CD14-positive monocyte (primary cell): ENCODE measurements at places on chromosomes 6 and 20.
A peak's percentile ranks its signal among the peaks of the same experiment; 100 is the strongest.

DNA sequence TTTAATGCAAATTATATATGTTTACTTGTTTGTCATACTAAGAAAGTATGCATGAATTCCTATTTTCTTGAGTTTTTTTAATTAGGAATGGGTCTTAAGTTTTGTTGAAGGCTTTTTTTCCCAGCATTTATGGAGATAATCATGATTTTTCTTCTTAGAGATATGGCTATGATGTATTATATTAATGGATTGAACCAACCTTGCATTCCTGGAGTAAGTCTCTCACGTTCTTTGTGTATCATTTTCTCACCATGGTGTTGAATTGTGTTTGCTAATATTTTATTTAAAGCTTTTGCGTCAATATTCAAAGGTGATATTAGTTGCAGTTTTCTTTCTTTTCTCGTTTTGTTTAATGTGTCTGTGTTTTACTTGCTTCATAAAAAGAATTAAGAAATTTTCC is 48.4 kb upstream of the SLC35D3 start:
- DNase-seq, result no peak

GRCh38 chr6:128131036-128131435 is 230.2 kb upstream of the THEMIS start:
- no peak for DNase-seq

- DNase-seq, result no peak
Measured at GRCh38 chr20:23284009-23284408, 66.6 kb upstream of the NXT1 start.

DNA sequence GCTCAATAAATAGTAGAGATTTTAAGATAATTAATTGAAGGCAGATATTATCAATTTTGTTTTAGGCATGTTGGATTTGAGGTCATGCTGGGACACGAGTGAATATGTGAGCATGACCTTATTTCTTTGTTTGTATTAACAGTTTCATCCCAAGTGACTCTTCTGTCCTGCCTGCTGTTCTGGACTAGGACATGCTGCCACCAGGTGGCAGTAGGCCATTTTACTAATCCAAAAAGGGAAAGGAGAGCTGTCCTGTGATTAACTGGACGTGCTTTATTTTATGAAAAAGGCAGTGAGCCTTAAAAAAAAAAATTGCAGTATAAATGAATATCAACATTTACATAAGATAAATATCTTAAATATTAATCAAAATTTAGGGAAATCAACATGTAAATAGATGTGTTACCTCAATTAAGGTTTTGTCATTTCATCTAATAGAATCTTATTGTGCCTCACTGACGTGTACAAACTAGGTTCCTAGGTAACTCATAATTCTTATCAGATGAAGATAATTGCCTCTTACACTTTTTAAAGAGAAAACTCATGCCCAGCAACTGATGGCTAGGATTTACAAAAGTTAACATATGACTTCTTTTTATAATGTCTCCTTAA is 49.8 kb downstream of the FRK start:
- DNase-seq, result peak; percentile 6

GRCh38 chr20:14879020-14879697 is 541.7 kb upstream of the FLRT3 start:
- DNase-seq, result no peak

GRCh38 chr6:353642-354614 is 37.6 kb upstream of the IRF4 start:
- no peak for DNase-seq

DNA sequence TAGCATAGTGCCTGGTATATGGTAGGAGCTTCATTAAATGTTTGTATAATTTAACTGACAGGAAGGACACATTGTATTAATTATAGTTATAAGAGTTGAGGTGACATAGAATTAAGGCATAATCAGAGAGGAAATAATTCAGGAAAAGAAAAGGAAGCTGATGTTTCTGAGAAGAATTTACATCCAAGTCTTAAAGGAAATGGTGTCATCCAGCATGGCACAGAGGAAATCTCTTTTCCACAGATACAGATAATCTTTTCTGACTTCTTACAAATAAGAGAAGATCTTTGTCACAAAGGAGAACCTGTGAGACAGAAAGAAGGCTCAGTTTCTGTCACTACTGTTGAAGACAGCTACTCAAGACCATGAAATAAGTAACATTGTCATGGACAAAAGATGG is 222.5 kb downstream of the GJA1 start:
- DNase-seq, result no peak
